ENCODE measurements at places on chromosomes 1 and 21.

DNA sequence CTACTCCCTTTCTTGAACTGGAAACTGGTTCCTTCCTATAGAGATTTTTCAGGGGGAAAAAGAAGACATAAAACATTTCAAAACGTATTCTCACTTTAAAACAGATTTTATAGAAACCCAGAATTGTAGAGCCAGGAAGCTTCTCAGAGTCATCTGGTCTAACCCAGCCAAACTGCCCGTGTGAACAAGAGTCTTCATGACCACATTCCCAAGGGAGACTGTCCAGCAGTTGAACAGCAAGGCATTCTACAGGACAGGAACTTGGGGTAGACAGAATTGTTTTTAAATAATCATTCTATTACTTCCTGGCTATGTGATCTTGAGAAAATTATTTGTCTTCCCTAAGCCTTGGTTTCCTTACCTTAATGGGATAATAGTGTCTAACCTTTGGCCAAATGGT lies 163.5 kb upstream of the IVNS1ABP start:
- no peak for DNase-seq

- no peak for DNase-seq
Measured at GRCh38 chr1:7629465-7630195, 141.5 kb upstream of the VAMP3 start.

GRCh38 chr1:4127592-4128140 lies 227.6 kb upstream of the C1orf174 start:
- DNase-seq, result no peak

DNA sequence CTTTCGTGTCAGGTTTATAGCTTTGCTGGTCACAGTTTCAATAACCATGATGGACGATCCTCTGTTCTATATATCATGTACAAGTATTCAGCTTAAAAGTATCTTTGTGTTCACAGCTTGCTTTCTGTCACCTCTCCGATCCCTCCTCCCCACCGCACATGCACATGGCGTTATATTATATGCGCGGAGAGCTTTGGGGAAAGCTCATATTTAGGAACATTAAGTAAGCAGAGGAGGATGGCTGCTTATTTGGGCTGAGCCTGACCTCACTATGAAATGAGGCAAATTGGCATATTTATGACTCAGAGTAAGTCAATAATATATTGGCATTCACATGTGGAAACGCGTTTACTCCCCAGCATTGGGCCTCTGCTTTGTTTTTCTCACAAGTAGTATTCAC lies 360.5 kb downstream of the HLX start:
- DNase-seq, result no peak

DNA sequence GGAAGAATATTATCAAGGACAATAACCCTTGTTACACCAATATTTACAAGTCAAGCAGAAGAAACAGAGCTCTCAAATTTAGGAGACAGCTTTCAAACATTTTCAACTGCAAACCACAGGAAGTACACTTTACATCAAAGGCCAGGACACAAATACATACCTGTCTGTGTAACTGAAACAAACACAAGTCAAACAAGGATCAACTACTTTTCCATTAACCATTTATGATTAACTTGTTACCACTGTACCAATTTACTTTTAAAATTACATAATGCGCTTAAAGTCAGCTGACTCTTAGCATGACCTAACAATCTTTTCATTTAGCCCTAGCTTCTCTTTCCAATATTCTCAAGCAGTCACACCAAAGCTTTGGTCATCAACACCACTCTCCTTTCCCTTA lies 43.5 kb downstream of the TRIM33 start:
- no peak for DNase-seq

GRCh38 chr1:5742801-5743200 lies 249.4 kb downstream of the NPHP4 start:
- DNase-seq, result no peak

DNA sequence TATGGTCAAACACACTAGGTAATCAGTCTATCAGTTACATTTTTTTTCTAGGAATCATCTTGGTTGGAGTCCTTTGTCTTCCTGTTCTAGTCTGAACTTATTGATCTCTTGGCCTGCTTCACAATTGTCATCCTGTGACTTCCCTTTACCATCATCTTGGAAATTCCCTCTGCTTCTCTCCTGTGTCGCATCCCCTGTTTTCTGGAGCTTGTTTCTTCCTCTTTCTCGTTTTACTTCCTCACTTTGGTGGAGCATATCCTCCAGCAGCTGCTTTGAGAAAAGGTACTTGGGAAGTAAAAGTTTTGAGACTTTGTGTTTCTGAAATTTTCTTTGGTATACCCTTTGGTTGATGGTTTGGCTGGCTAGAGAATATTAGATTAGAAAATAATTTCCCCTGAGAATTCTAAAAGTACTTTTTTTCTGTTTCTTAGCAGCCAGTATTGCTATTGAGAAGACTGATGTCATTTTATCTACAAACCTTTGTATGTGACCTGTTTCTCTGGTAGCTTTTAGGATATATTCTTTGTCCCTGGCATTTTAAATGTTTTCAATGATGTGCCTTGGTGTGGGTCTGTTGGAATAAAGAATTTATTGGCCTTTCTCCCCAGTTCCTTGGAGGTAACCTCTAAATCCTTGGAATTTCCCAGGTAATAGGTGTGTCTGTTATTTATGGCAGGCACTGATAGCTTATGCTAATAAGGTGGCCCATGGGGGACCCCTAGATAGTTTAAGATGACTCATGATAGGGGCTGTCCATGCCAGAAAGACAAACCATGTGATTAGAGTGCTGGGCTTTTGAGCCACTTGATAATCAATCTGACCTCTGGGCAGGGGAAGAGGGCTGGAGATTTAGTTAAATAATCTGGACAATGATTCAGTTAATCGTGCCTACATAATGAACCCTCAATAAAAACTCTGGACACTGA lies 6.1 kb upstream of the MYCL start:
- no peak for DNase-seq

DNA sequence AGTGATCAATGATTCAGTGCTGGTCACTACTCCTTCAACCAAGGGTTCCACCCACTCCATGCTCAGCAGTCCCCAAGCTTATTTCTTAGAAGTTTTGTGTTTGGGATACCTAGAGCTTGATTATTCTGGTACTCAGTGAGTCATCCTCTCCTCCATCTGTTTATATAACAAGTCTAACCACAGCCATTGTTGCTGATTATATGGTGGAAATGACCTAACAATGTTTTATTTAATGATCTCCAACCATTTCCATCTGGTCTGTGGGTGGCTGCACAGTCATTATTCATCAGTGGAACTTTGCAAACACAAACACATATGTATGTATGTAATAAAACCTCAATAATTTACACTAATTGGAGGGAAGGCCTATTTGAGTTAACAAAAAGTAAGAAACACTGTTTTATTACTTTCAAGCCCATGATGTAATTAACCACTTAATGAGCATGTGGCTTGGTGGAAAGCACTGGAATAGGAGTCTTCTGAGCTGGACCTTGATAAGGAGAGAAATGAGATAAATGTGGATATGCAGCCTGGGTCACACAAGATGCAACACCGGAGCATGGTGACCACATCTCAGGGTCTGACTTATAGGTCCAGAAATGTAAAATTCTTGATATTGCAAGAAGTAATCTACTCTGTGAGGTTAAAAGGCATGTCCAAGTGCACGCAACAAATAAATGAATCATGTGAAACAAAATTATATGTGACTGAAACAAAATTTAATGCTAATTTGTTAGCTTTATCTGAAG lies 99.0 kb upstream of the WLS start:
- no peak for DNase-seq

DNA sequence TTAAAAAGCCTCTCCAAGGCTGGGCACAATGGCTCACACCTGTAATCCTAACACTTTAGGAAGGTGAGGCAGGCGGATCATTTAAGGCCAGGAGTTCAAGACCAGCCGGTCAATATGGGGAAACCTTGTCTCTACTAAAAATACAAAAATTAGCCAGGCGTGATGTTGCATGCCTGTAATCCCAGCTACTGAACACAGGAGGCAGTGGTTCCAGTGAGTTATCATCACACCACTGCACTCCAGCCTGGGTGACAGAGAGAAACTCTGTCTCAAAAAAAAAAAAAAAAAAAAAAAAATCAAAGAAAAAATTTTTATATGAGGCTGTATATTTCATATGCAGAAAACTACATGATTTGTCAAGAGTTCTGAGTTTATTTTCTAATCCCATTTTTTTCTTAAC lies 1107.1 kb upstream of the TMPRSS15 start:
- no peak for DNase-seq

All from A549 (cell line).